Left renal pelvis (tissue), 4 donors: ENCODE measurements at places on chromosomes 1 and 21.

- DNase-seq: no peak
These were observed 32.9 kb downstream of the RASAL2 start for GRCh38 chr1:178126741-178127185.

GRCh38 chr1:45957684-45958083 is 154.3 kb downstream of the MAST2 start:
- DNase-seq: no peak

DNA sequence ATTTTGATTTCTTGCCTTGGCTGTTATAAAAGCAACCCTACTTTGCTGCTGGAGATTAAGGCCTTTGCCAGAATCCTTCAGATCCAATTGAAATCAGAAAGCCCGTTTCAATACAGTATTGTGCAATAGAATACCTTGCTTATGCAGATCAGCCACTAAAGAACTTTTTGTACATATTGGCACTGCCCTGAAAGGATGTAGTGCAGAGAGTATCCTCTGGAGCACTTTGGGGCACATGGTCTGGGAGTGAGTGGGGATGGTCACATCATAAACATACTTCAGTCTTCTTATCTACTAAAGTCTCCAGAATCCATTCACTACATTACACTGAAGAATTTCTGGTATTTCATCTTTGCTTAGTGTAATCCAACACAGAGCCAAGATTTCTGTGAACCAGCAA is 189.0 kb downstream of the CENPF start:
- DNase-seq: no peak

GRCh38 chr1:76260279-76260678 is 185.7 kb downstream of the ST6GALNAC3 start:
- no peak for DNase-seq

GRCh38 chr1:237932816-237933215 is 42.1 kb upstream of the ZP4 start:
- DNase-seq: no peak

- DNase-seq: no peak
These were observed at the start of gene FCRL4 for GRCh38 chr1:157597959-157598667. FCRL4 (minus strand) TSS chr1:157598085; CDS start chr1:157597944, 141 bp downstream.

DNA sequence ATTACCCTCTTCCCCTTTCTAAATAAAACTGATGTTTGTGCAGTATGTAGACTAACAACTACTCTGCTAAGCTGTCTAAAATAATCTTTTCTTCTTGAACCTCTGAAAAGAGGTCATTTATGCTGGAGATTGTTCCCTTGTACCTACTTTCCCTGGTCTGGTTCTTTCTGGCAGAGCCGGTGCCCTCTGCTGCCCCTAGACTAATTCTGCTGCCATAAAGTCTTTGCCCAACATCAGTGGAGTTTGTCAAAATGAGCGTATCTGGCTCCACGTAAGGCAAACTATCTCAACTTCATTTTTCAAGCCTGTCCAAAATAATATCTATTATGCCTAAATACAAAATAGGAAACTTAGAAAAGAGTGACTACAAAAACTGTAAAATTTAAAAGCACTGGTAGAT is 30.9 kb upstream of the ANGPTL7 start:
- no peak for DNase-seq

- DNase-seq: no peak
These were observed 13.2 kb upstream of the NPHP4 start for GRCh38 chr1:6005276-6005917.

DNA sequence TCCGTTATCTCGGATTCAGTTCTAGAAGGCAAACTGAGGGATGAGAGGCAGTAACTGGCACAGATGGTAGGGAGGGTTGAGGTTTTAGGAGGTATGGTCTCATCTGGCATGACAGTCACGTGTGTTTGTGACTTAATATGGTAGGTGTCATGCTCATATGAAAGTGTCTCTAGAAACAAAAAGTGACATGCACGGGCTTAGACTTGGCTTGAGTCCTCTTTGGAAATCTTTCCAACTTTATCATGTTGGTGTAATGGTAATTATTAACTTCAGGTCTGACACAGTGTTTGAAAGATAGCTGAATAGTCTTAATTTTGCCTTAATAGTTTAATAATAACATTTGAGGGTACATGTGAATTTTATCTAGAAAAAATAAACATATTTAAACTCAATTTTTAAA is 218.1 kb downstream of the FMN2 start:
- DNase-seq: no peak

DNA sequence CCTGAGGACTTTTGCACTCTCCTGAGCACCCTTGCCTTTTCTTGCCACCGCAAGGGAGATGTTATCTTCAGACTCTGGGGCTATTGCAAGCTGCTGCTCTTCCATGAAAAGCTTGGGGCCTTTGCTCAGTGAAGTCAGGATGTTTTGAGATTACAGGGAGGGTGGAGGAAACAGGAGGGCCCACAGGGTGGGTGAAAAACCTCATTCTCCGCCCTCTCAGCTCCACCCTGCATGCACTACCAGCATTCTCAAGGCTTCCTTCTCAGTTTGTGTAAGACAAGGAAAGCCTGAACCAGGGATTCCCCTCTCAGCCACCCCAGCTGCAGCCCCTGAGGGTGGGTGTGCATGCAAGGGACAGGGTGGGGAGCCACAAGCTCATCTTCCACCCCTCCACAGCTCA is 25.8 kb upstream of the ZNF648 start:
- DNase-seq: no peak

DNA sequence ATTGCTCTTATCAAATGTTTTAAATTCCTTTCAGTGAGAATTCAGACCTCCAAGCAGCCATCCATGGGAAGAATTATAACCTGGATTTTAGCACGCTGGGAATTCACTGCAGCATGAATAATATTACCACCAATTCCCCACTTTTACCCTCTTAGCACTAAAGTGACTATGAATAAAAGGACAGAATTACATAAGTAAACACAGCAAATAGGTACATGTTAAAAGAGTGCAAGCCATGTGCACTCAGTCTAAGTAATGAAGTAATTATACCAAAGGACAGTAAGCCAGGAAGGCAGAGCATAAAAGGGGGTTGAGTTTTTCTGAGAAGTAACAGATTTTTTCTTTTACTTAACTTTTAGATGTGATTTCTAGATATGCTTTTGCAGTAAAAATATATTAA is 176.3 kb downstream of the DENND1B start:
- DNase-seq: no peak

GRCh38 chr1:111723091-111723806 is 15.9 kb downstream of the INKA2 start:
- no peak for DNase-seq

- DNase-seq: no peak
These were observed 9.8 kb downstream of the COL8A2 start for GRCh38 chr1:36115200-36115669.

GRCh38 chr1:208499026-208499425 is 254.8 kb upstream of the PLXNA2 start:
- DNase-seq: no peak

DNA sequence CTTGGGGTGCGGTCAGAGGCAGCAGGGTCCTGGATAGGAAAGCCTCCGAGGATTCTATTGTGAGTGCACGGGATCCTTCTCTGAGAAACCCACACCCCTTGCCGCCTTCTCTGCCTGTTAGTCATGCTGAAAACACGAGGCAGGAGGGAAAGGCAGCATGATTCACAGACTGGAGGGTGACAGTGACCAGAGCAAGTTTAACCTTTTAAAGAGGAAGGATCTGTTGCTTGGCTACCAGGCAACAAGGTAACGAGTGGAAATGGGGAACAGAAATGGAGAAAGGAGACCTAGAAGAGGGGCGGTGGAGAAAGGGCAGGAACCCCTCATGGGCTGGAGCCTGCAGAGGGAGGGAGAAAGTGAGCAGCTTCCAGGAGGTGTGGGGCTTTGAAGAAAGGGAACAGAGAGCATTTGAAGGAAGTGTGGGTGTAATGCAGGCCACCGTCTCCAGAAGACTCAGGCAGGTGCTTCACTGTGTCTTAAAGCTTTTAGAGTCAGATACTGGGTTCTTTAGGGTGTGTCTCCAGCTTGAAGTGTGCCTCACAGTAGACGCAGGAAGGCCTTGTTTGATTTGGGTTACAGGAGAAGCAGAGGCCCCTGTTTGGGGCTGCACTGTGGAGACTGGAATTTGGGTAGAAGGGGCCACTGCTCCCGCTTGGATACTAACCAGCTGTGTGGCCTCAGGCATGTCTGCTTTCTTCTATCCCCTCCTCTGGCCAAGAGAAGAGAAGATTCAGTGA is 19.1 kb downstream of the OPTC start:
- DNase-seq: no peak

- no peak for DNase-seq
These were observed 116.5 kb downstream of the C1orf21 start for GRCh38 chr1:184503221-184503749.

- DNase-seq: no peak
These were observed 528.1 kb downstream of the KIF26B start for GRCh38 chr1:245682638-245683628.

DNA sequence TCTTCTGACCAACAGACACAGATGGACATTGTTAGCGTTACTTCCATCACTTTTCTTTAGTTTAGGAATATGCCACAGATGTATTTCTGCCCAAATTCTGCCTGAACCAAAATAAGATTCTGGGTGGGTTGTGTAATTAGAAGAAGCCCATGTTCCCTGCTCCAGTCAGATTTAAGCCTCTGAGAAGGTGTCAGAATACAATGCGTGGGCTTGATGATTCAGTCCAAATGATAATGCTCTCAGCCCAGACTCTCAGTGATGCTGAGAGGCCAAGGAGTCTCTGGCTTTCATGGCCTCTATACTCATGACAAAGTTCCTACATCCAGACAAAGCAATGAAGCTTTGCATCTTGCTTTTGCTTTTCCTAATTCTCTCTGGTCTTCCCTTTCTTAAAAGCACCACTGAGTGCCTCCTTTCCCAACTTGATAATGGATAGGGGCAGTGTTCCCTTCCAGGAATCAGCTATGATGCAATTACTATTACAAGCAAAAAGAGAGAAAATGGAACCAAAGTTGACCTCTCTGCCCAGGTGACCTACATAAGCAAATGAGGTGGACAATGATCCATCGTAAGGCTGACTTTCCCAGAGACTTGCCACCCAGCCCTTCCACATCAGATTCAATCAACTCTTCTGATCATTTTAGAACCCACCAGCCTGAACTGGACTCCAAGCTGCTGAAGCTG is 8.8 kb downstream of the SEC16B start:
- DNase-seq: no peak

DNA sequence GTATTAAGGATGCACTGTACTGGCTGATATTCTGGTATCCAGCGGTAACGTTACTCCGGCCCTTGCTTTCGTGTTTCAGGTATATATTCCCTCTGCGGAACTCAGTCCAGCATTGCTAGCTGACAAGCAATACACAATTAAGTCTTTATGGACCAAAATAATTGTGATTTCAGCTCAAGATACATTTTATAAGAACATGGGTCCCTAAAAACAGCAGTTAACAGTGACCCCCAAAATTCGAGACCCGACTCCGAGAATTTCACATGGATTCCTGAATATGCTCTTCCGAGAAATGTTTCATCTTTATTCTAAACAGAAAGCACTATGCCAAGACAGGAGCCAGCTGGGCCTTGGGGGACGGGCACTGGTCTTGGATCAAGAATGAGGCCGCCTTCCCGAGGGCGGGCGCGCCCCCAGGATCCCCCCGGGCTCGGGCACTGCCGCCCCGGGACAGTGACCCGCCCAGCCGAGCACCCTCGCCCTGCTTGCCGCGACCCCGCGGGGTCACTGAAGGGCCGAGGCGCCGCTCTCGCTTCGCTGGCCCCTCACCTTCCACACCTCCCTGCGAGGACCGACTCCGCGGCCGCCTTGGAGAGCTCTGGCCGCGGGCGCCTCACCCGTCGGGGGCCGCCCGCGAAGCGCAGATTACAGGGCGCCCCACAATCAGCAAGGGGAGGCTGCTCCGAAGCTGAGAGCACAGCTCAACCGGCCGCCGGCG is 610 bp downstream of the SCYL3 start:
- no peak for DNase-seq

DNA sequence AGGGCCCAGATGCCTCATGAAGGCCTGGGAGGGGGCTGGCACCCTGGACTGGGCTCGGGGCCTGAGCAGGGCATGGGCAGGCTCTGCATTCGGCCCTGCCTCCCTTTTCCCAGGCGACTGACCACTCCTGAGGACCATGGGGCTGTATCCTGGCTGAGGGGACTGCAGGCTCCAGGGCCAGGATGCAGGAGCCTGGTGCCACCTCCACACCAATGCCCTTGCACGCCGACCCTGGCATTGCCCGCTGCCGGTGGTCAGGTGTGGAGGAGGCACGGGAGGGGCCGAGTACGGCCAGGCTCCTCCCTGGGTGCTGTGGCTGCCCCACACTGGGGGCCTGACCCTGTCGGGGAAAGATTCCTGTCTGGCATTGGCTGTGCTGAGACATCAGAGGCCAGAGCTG is 128.9 kb downstream of the SIK1 start:
- DNase-seq: no peak

DNA sequence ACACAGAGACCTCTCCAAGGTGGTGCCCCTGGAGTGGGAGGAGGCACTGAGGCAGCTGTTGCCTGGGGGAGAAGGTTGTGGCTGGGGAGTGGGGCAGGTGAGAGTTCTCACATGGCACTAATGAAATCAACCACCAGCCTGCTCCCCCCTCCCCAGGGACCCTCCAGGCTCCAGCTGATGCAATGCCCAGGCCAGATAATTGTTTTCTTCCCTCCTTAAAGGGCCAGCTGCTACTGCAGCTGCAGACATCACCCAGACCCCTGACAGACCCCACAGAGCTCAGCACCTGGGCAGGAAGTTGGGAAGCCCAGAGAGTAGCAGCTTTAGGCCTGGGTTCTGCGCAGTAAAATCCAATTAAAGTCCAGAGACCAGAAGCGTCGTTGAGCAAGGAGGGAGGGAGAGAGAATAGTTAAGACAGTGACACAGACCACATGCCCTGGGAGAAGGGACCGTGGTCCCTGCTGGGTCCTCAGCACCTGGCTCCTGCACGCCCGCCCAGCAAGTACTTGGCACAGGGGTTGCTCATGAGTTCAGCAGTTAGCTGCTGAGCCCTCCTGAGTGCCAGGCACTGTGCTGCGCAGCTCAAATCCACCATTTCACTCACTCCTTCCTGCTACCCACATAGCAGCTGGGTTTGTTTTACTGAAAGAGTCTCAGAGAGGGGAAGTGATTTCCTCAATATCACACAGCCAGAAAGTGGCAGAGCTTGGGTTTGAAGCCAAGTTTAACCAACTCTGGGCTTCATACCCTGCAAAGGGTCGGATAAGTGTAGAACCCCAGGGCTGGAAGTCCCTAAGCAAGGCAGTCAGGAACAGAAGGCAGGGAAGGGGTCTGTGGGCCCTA is 1.9 kb downstream of the RIMS3 start:
- no peak for DNase-seq

DNA sequence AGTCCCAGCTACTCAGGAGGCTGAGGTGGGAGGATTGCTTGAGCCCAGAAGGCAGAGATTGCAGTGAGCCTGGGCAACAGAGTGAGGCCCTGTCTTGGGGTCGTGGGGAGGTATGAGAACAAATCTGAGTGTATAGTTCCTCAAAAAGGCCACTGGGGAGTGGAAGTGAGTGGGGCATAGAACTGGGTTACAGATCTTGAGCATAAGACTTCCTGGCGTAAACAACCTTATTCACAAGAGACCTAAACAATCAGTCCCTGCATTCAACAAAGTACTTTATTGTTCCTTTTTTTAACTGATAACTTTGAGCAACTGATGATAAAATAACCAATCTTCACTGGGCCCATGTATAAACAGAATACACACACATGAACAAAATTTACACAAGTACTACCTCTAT is 72.7 kb upstream of the MUTYH start:
- DNase-seq: no peak

GRCh38 chr1:167784876-167785550 is 63.2 kb downstream of the MPZL1 start:
- no peak for DNase-seq
